ENCODE measurements at places on chromosomes 3 and 15. TPM values are rescaled to one million over a fixed set of nuclear protein-coding genes. Genes with fewer than 3 reads are reported as not detected.

DNA sequence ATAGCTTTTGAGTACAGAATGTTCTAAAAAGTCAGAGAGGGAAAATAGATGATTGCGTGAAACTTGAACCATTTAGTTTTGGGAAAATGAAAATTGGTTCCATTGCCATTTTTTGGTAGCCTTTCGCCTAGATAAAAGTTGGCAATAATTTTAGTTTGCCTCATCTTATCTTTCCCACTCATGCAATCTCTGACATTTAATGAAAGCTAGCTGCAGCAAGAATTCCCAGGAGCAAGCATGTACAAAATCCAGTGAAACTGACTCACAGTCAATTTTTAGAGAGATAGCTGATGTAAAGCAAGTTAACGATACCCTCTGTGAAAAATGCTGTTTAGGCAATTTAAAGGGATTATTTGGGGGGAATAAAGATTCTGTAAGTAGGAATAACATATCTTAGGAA, 797.4 kb downstream of the GRM7 start:
- H3K36me3 ChIP-seq = no peaks in the 10 kb centered on the region
- H3K4me1 ChIP-seq = peaks cover 12% of the 10 kb centered on the region
- no peak overlapping the region for H3K4me3 ChIP-seq
- H3K27ac ChIP-seq = no peak overlapping the region
- DNase-seq = no peak
- no peaks in the 10 kb centered on the region for H3K27me3 ChIP-seq

DNA sequence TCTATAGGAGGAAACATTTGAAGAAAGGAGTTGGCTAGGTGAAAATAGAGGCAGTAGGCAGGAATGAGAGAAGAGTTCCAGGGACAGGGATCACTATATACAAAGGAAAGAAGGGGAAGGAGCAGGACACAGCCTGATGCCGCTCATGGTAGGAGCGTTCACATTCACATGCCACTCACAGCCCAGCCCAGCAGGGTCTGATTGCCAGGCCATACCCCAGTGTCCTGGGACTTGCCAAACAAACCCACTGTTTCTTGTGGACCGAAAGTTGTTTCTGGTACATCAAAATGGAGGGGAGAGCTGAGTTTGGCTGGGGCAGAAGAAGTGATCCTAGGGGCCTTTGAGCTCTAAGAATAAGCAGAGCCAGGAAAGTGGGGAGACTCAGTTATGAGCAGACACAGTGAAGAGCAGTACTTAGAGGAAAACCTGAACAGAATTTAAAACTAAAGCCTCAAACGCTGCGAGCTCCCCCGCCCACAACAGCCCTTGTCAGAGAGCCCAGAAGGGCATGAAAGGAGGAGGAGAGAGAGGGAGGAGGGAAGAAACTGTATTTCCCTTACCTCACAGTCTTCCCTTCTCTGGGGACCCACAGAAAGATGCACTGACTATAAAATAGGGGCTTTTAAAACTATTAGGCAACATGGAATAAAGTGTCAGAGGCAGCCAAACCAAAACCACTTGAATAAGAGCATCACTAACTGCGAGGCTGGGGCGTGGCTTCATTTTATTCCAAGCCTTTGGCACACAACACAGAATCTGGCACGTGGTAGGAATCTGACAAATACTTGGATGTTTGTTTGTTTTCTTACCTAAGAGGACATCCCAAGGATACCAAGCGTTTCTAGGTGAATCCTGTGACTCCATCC, 129.0 kb downstream of the RPL22L1 start:
- no peaks in the 10 kb centered on the region for H3K36me3 ChIP-seq
- no peak overlapping the region for H3K27ac ChIP-seq
- no peak overlapping the region for H3K4me3 ChIP-seq
- H3K4me1 ChIP-seq = no peaks in the 10 kb centered on the region
- DNase-seq = peak; percentile 89

- no peak overlapping the region for H3K4me3 ChIP-seq
- H3K27ac ChIP-seq = no peak overlapping the region
- no peaks in the 10 kb centered on the region for H3K27me3 ChIP-seq
- no peaks in the 10 kb centered on the region for H3K36me3 ChIP-seq
- DNase-seq = no peak
These were observed 125.9 kb downstream of the MYRIP start for GRCh38 chr3:39935261-39935660.

DNA sequence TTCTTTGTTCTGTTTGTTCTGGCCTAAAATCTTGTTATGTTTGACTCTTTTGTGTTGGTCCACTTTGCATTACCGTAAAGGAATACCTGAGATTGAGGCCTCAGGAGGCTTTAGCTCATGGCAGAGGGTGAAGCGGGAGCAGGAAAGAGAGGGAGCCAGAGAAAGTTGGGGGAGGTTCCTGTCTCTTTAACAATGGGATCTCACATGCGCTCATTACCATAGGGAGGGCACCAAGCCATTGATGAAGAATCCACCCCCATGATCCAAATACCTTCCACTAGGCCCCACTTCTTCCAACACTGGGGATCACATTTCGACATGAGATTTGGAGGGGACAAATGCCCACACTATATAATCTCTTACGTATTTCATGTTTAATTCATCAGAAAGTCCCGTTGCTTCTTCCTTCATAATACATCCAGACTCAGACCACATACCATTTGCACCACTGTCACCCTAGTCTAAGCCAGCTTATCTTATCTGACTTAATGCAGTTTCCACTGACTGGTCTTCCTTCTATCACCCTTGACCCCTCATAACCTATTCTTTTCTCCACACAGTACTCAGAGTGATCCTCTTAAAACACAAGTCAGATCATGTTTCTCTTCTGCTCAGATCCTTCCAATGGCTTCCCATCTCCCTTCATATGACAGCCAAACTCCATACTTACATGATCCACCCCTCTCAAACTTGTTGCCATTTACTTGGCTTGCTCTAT, 13.5 kb downstream of the KBTBD8 start:
- H3K27me3 ChIP-seq = no peaks in the 10 kb centered on the region
- peaks cover 11% of the 10 kb centered on the region for H3K36me3 ChIP-seq
- H3K4me3 ChIP-seq = no peak overlapping the region

The SMCO1 gene
- 0.45 TPM for total RNA-seq

GRCh38 chr3:194279101-194279500, 72.0 kb downstream of the CPN2 start:
- H3K4me1 ChIP-seq = peaks cover 8% of the 10 kb centered on the region
- no peak for DNase-seq
- no peak overlapping the region for H3K27ac ChIP-seq
- no peak overlapping the region for H3K4me3 ChIP-seq

The STRIT1 gene
- not detected for total RNA-seq

GRCh38 chr15:68431037-68431791, 749 bp downstream of the ITGA11 start:
- no peaks in the 10 kb centered on the region for H3K36me3 ChIP-seq
- H3K27ac ChIP-seq = no peak overlapping the region
- peaks cover 3% of the 10 kb centered on the region for H3K4me1 ChIP-seq
- peaks cover 84% of the 10 kb centered on the region for H3K27me3 ChIP-seq
- H3K4me3 ChIP-seq = peak overlapping the region; percentile 26
